NCI-H2227 treated with DMSO at 0.1 percent for 48 hours (cell line): ENCODE measurements at places on chromosomes 4 and X.

- DNase-seq: no peak
Observed at GRCh38 chr4:87839592-87839946, 6.8 kb downstream of the MEPE start.

- DNase-seq: peak; percentile 55
Observed at GRCh38 chr4:113952452-113953029, 26.9 kb downstream of the ARSJ start.

- DNase-seq: no peak
Observed at GRCh38 chrX:39869846-39870601, 227.7 kb downstream of the BCOR start.

- DNase-seq: no peak
Observed at GRCh38 chr4:912548-913279, 19.4 kb downstream of the GAK start.

GRCh38 chr4:63036159-63036866 is 1372.9 kb downstream of the TECRL start:
- DNase-seq: no peak
